ENCODE measurements at places on chromosomes 6 and 20. TPM values are rescaled to one million over a fixed set of nuclear protein-coding genes. Genes with fewer than 3 reads are reported as not detected.

The NRN1 gene
- 0.20 TPM for total RNA-seq

The NOTCH4 gene
- not detected for total RNA-seq

The AGER gene
- total RNA-seq, result 17.0 TPM

The SAMD3 gene
- total RNA-seq, result 2.3 TPM

The SDHAF4 gene
- total RNA-seq, result 16.8 TPM

The PLCB1 gene
- 1.2 TPM for total RNA-seq

The POFUT1 gene
- 37.1 TPM for total RNA-seq

The KIAA0408 gene
- total RNA-seq, result 2.0 TPM

The UBE3D gene
- total RNA-seq, result 4.6 TPM

The TBXT gene
- not detected for total RNA-seq

The LKAAEAR1 gene
- total RNA-seq, result 0.33 TPM

The TNF gene
- 33.2 TPM for total RNA-seq

The OVOL2 gene
- not detected for total RNA-seq

The HTR1E gene
- total RNA-seq, result not detected

The OGFR gene
- 23.7 TPM for total RNA-seq

The OR12D3 gene
- not detected for total RNA-seq

The NOX3 gene
- not detected for total RNA-seq

The FOXS1 gene
- not detected for total RNA-seq

The SNAP25 gene
- not detected for total RNA-seq

The PCMT1 gene
- 74.5 TPM for total RNA-seq

The WRNIP1 gene
- total RNA-seq, result 19.2 TPM
